Heart left ventricle (tissue), 16 donors: ENCODE measurements at places on chromosomes 5 and 9. TPM values are rescaled to one million over a fixed set of nuclear protein-coding genes. Genes with fewer than 3 reads are reported as not detected.
A peak's percentile ranks its signal among the peaks of the same experiment; 100 is the strongest.

PRDM9 gene
- not detected for total RNA-seq

CMBL gene
- 29.0 TPM for total RNA-seq

- DNase-seq: no peak
These were observed 294.9 kb downstream of the MED10 start for GRCh38 chr5:6083311-6083978.

DNA sequence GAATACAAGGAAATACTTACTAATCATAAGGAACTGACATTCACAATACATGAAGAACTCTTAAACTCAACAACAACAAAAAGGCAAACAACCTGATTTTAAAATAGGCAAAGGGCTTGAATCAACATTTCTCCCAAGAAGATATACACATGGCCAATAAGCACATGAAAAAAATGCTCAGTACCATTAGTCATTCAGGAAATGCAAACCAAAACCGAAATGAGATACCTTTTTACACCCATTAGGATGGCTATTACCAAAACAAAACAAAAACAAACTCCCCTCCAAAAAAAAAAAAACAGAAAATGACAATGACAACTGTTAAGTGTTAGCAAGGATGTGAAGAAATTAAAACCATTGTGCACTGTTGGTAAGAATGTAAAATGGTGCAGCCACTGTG is 104.1 kb upstream of the ZNF462 start:
- DNase-seq: no peak

DNA sequence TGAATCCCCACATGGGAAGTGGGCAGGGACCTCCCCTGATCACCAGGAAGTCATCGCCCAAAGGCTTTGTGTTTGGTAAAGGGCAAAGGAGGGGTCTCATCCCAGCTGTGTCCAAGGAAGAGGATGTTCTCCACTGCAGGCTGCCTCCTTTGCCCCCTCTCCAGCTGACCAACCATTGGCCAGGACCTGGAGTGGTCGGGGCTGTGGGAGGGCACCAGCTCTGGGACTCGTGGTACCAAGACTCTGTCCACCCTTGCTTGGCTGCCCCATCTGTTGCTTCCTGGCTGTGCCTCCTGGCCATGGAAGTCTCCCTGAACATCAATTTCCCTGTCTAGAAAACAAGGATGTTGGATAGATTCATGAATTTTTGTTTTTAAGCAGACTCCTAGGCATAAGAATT is 34.1 kb downstream of the COL15A1 start:
- no peak for DNase-seq

- no peak for DNase-seq
These were observed 608.9 kb downstream of the IRX1 start for GRCh38 chr5:4204276-4205141.

DNA sequence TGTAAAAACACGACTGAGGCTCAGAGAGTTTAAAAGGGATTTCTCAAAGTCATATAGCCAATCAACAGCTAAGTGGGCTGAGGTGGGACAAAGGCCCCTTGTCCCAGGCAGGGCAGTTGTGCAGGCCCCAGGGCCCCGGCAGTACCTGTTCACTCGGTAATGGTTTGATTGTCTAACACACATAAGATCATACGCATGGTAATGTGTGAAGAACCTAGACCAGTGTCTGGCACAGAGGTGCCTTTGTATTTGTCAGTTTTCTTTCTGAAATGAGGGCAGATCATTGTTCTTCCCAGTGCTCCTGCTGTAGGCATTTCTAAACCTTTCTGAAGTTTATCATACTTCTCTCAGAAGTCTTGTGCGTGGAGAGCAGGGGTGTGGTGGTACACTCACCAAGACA is 66.8 kb downstream of the IPPK start:
- no peak for DNase-seq

DNA sequence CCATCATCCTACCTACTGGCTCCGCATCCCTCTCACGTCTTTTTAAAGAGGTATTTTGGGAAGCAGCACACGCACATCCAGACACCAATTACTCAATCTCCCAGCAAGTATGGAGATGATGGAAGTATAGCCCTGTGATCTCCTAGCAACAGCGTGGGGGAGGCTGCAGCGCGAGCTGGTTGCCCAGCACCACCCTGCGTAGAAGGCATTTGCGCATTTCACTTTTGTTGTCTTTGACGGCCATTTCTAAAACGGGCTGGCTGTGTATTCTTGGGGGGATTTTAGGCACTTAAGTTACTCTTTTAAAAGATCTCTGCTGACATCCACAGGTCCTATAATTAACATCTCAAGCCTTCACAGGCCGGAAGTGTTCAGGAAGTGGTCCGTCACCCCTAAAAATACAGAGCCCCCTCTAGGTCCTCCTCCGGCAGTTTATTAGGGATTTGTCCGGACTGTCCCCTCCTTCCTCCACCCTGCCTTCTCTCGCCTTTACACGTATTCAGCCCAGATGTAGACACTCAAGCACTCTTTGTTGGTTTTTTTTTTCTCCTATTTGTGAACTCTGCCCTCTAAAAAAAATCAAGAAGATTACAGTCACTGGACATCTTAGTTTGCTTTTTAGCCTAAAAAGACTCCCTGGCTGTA is 371.4 kb downstream of the NTRK2 start:
- no peak for DNase-seq

DNA sequence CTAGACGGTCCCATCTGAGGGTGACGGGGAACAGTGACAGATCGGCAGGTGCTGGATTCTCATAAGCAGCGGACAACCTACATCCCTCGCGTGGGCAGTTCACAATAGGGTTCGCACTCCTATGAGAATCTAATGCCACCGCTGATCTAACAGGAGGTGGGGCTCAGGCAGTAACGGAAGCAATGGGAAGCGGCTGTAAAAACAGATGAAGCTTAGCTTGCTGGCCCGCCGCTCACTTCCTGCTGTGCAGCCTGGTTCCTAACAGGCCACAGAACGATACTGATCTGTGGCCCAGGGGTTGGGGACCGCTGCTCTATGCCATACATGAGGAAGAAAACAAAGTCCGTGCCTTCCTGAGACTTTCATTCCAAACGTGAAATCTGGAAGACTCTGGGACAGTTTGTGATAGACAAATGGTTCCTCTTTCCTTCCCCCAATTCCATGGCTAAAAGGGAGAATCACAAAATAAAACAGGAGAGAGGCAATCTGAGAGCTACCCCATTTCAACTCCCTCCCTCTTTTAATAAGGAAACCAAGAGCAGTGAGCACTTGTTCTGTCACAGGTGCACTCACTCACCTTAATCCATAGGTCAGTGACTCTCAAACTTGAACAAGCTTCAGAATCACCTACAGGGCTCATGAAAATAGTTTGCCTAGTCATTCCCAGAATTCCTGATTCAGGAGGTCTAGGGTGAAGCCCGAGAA is 12.1 kb downstream of the PDCL start:
- peak; percentile 62 for DNase-seq

- no peak for DNase-seq
These were observed 408.4 kb upstream of the NMUR2 start for GRCh38 chr5:152813526-152813925.

- DNase-seq: no peak
These were observed 55.4 kb downstream of the EFNA5 start for GRCh38 chr5:107615299-107615817.

- DNase-seq: no peak
These were observed 39.2 kb upstream of the GCNT4 start for GRCh38 chr5:75091597-75091996.

GRCh38 chr9:130933114-130934046 is 5.7 kb downstream of the FIBCD1 start:
- DNase-seq: peak; percentile 46

- no peak for DNase-seq
These were observed 514.7 kb downstream of the MAT2B start for GRCh38 chr5:164020116-164020515.

- no peak for DNase-seq
These were observed 223.7 kb downstream of the PCSK5 start for GRCh38 chr9:76114144-76114543.

- no peak for DNase-seq
These were observed 62.1 kb downstream of the TMOD1 start for GRCh38 chr9:97563458-97564135.

DNA sequence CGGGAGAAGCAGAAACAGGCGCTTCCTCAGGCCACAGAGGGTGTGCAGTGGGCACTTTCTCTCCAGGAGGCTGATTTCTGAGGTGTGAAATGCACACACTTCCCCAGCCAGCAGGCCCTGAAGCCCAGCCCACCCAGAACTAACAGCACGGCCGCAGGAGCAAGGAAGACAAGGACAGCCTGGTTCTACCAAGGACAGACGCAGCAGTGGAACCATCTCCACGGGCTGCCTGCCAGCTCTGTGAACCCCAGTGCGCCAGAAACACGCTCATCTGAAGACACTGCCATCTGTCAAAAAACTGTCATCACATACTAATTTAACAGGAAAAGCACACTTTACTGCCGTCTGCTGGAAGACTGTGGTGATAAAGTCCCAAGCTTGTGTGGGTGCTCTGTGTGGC is 40.7 kb downstream of the MAPK9 start:
- DNase-seq: no peak
